Suprapubic skin (tissue), 4 donors: ENCODE measurements at places on chromosomes 5 and 9. TPM values are rescaled to one million over a fixed set of nuclear protein-coding genes. Genes with fewer than 3 reads are reported as not detected.

DNA sequence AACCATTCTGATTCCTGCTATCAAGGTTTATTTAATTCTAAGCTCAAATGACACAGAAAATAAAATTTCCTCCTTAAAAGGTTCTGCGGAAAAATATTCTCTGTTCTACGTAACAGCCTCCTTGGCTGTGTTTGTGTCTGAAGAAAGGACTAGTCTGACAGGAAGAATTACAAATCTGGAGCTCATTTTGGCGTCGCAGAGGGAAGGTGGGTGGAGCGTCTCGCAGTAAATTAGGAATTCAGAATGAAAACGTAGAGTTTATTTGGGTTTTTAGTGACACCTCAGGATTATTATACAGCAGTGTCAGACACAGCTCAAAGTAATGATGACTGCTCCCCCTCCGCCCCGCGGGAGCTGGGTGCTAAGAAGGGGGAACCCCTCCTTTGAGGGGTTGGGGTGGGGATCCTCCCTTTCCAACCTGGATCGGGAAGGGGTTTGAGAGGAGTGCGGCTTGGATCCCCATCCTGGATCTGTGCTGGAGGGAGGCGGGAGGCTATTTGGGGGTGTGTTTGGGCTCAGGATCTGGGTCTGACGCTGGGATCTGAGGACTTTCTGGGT, 933 bp upstream of the TGFBR1 start:
- H3K27ac ChIP-seq, result peak overlapping the region; percentile 93
- H3K4me1 ChIP-seq, result peaks cover 45% of the 10 kb centered on the region

GRCh38 chr5:91367344-91367743, 15.8 kb downstream of the ARRDC3 start:
- DNase-seq, result no peak
- no peak overlapping the region for H3K4me3 ChIP-seq
- H3K27ac ChIP-seq, result no peak overlapping the region
- no peaks in the 10 kb centered on the region for H3K27me3 ChIP-seq

DNA sequence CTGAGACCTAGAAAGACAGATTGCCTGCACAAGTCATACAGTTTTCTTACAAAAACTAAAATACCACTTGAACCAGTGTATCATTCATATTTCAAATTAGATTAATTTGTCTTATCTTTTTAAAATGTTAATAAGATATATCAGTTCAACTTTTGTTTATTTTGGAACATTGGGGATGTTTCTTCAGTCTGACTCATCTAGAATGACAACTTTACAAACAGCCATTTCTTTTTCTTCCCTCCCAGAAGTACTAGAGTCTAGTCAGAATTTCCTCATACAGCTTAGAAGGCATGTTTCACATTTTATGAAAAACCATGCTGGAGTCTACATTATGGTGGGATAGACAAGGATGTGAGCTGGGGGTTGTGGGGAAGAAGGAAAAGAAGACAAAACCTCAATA, 262.5 kb downstream of the NFIB start:
- H3K27ac ChIP-seq, result no peak overlapping the region
- peaks cover 3% of the 10 kb centered on the region for H3K4me1 ChIP-seq
- no peak overlapping the region for H3K4me3 ChIP-seq
- no peaks in the 10 kb centered on the region for H3K27me3 ChIP-seq
- DNase-seq, result no peak

- H3K27ac ChIP-seq, result peak overlapping the region; percentile 59
- peaks cover 19% of the 10 kb centered on the region for H3K4me1 ChIP-seq
- H3K27me3 ChIP-seq, result no peaks in the 10 kb centered on the region
- DNase-seq, result no peak
Measured at GRCh38 chr5:169581580-169582227, 1.9 kb upstream of the SPDL1 start.

DNA sequence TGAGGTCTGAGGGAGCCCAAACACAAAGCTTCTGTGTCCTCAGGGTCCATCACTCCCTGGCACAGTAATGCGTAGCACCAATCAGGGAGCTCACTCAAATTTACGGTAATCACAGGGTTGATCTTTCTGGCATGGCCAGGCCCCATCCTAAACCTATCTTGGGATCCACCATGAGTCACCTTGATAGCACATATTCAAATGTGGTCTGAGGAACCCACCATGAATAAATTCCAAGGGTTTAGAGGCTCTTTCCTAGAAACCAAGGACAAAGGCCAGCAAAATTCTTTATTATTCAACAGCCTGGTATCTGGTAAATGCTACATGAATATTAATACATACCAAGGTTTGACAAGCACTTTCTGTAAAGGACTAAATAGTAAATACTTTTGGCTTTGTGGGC, 254.5 kb downstream of the TLR4 start:
- H3K27me3 ChIP-seq, result no peaks in the 10 kb centered on the region
- H3K4me3 ChIP-seq, result no peak overlapping the region
- no peak for DNase-seq
- H3K27ac ChIP-seq, result no peak overlapping the region
- H3K4me1 ChIP-seq, result no peaks in the 10 kb centered on the region
- no peaks in the 10 kb centered on the region for H3K36me3 ChIP-seq

Gene IRGM
- total RNA-seq, result not detected

Gene PTPA
- total RNA-seq, result 97.5 TPM

Gene ENG
- total RNA-seq, result 27.8 TPM
